ENCODE measurements at places on chromosomes 16 and 17.

- DNase-seq = no peak
Observed at GRCh38 chr17:68184816-68185436, 62.9 kb upstream of the AMZ2 start.

- no peak for DNase-seq
Observed at GRCh38 chr17:79715943-79716797, 14.6 kb upstream of the ENPP7 start.

- DNase-seq = no peak
Observed at GRCh38 chr16:24748242-24748641, 18.8 kb downstream of the TNRC6A start.

- no peak for DNase-seq
Observed at GRCh38 chr17:78726513-78726912, 55.6 kb downstream of the CYTH1 start.

DNA sequence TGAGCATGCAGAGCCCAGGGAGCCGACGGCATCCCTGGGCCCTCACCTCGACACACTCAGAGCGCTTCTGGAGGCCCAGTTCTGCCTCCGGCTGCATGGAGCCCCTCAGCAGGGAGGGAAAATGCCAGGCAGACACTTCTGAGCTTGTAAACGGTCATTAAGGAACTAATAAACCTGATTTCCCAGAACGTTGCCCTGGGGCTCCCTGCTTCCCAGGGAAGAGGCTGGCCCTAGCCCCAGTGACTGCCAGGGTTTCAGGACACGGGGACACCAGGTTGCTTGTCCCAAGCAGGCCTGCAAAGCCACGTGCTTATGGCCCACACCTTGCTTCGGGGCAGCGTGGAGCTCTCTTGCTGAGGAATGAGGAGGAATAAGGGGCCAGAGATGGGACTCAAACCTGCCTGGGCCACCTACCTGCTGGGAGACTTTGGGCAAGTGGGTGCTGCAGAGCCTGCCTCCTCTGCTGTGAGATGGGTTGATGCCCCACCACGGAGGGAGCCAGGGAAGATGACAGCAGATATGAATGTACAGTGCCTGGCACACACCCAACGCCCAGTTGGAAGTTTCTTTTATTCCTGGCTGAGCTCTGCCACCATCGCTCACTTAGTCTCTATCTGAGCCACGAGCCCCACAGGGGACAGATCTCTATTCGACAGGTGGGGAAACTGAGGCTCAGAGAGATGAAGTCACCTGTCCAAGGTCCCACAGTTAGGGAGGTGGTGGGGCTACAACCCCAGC, 5.4 kb downstream of the RHBDF2 start:
- DNase-seq = no peak

DNA sequence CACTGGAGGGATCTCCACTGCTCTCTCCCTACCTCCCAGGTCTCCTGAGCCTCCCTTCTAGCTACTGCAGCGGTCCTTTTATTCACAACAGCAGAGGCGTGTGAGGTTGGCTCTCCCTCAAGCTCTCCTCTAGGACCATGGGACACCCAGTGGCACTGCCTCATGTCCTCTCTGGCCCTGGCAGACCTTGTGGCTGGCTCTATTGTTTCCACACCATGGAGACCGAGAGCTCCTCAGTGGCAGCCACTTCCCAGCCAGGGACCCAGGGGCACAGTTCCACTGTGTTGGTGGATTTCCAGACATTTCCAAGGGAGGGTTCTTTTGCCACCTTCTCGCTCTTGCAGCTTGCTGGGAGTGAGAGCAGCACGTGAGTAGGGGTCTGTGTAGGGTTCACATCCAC, 204.9 kb downstream of the AXIN2 start:
- no peak for DNase-seq

DNA sequence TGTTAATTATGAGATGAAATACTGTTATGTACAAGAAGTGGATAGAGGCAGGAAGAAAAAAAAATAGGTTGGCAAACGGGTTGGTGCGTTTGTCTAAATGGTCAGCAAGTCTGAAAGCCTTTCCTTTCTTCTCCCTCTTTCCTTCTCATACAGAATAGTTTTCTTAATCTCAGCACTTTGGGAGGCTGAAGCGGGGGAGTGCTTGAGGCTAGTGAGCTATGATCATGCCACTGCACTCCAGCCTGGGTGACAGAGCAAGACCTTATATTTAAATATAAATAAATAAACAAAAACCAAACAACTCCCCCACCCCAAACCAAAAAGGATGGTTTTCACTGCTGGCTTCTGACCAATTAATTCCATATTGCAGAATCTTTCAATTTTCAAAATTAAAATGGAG, 74.7 kb upstream of the CORO6 start:
- DNase-seq = no peak

- no peak for DNase-seq
Observed at GRCh38 chr17:70369391-70369790, 200.1 kb downstream of the KCNJ2 start.

DNA sequence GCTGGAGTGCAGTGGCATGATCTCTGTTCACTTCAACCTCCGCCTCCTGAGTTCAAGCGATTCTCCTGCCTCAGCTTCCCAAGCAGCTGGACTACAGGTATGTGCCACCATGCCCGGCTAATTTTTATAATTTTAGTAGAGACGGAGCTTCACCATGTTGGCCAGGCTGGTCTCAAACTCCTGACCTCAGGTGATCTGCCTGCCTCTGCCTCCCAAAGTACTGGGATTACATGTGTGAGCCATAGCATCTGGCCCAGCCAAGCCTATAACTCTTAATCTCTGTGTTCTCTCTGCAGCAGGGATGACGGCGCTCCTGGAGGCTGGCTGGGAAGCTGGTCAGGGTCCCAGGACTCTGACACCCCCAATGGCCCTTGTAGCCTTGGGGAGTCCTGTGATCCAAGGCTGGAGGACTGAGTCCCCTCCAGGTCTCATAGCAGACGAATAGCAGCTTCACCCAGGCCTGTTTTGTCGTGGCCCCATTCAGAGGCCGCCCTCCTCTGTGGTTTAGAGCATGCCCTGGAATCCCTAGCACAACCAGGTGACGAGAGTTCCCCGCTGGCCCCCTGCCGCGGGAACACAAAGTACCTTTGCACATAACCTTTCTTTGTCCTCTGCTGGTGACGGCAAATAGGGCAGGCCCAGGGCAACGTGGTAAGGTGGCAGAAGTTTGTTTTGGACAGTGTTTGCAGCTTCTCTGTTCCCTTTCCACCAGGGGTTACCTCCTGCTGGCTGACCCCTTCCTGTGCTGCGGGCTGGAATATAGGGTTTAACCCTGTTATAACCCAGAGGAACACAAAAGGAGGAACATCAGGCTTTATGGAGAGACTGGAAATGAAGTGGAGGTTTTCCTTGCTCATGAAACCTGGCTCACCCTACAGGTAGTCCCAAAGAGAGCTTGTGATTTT, 43.0 kb upstream of the TOB1 start:
- no peak for DNase-seq

- DNase-seq = no peak
Observed at GRCh38 chr16:56980201-56980535, 9.2 kb upstream of the NLRC5 start.

DNA sequence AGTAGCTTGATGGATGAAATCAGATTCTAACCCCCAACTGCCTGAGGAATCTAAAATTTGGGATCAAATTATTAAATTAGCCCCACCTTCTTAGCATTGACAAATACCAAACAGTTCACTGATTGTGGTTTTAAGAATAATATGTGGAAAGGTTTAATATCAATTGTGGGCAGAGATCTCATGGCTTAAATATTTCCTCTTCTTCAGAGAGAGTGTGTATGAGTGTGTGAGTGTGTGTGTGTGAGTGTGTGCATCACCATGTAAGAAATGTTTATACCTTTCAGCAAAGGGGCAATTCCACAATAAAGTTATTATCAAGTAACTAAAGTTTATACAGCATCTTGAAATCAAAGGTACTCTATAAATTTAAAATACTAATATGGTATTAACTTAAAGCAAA, 3.2 kb downstream of the SMURF2 start:
- no peak for DNase-seq

- DNase-seq = no peak
Observed at GRCh38 chr17:81641825-81642489, 5.0 kb downstream of the TSPAN10 start.

- no peak for DNase-seq
Observed at GRCh38 chr17:204427-205147, 23.1 kb upstream of the DOC2B start.
